Melanocyte of skin (primary cell): ENCODE measurements at places on chromosomes 6 and 20. TPM values are rescaled to one million over a fixed set of nuclear protein-coding genes. Genes with fewer than 3 reads are reported as not detected.

FAM83C gene
- not detected in 2 replicates for total RNA-seq

UNC5CL gene
- total RNA-seq: under 0.01 and 1.8 TPM in 2 replicates

ENPP1 gene
- 13.1 and 48.7 TPM in 2 replicates for total RNA-seq

SYCP2 gene
- total RNA-seq: 0.34 and 2.9 TPM in 2 replicates

POPDC3 gene
- total RNA-seq: 75.9 and 98.4 TPM in 2 replicates

MLN gene
- total RNA-seq: not detected in 2 replicates

VGLL2 gene
- not detected in 2 replicates for total RNA-seq

CTAGE9 gene
- total RNA-seq: not detected in 2 replicates

HLA-DRA gene
- 20.3 and 144 TPM in 2 replicates for total RNA-seq

LCA5 gene
- total RNA-seq: 1.9 and 2.0 TPM in 2 replicates

BIRC7 gene
- total RNA-seq: 4.1 and 65.1 TPM in 2 replicates
